HL-60 (cell line): ENCODE measurements at places on chromosomes 4 and X.

GRCh38 chrX:14420841-14421240 lies 108.5 kb upstream of the GLRA2 start:
- DNase-seq, result no peak

GRCh38 chrX:48578661-48579128 lies 4.4 kb downstream of the RBM3 start:
- no peak for DNase-seq

- peak; percentile 30 for DNase-seq
These were observed 191.1 kb downstream of the RAPGEF2 start for GRCh38 chr4:159293811-159294515.

- no peak for DNase-seq
These were observed 7.5 kb upstream of the TIMP1 start for GRCh38 chrX:47574547-47575301.

- DNase-seq, result no peak
These were observed 5.8 kb downstream of the ABLIM2 start for GRCh38 chr4:8152865-8153257.

GRCh38 chr4:122012735-122013134 lies 60.9 kb upstream of the TRPC3 start:
- no peak for DNase-seq

GRCh38 chrX:39000802-39001201 lies 199.5 kb downstream of the MID1IP1 start:
- no peak for DNase-seq

DNA sequence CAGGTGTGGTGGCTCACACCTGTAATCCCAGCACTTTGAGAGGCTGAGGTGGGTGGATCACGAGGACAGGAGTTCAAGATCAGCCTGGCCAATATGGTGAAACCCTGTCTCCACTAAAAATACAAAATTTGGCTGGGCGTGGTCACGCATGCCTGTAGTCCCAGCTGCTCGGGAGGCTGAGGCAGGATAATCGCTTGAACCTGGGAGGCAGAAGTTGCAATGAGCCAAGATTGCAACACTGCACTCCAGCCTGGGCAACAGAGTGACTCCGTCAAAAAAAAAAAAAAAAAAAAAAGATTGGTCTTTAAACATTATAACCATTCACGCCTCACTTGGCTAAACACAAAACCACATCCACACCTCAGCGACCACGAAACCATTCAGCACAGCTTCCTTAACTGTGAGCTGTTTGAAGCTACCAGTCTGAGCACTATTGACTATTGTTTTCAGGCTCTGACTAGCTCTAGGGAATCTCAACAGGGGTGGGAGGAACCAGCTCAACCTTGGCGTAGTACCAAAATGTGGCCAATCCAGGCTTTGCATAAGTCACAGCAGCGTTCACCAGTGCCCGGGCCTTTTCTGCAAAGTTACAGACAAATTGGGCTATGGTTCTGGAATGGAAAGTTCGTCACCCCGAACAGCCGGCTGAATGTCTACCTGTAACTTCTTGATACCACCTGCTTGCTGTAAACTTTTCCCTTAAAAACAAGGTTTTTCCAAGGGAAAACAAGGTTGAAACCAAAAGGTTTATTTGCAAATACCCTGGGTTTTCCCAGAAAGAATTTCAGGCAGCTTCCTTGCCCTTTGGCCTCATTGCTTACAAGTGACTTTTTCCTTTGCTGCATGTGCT lies 73.6 kb upstream of the DHX15 start:
- peak; percentile 41 for DNase-seq

- DNase-seq, result no peak
These were observed 578.9 kb upstream of the FAT1 start for GRCh38 chr4:187302457-187303150.

GRCh38 chr4:66097218-66097617 lies 426.9 kb upstream of the EPHA5 start:
- DNase-seq, result no peak

GRCh38 chrX:8846266-8846665 lies 45.1 kb upstream of the FAM9A start:
- no peak for DNase-seq
